ENCODE measurements at places on chromosomes 6 and 20.
A peak's percentile ranks its signal among the peaks of the same experiment; 100 is the strongest.

- no peak for DNase-seq
Measured at GRCh38 chr20:47392721-47393073, 36.2 kb upstream of the ZMYND8 start.

GRCh38 chr20:35463455-35464300 lies 8.3 kb downstream of the CEP250 start:
- DNase-seq = peak; percentile 72

- no peak for DNase-seq
Measured at GRCh38 chr6:121510568-121511177, 75.2 kb downstream of the GJA1 start.

DNA sequence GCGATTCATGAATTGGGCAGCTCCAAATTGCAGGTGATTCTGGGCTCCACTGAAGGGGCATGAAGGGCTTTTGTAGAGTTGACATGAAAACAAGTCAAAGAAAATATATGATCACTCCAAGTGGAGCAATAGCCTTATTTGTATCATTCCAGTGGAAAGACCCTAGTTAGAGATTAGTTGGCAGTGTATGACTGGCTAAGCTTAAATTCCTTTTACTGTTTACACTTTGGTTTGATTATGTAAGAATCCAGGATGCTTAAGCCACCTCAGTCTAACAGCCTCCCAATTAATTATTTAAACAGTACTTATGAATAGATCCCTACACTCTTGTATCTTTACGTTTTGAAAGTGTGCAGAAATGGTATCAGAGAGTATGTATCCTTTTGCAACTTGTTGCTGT lies 712.4 kb downstream of the KIF16B start:
- DNase-seq = no peak

DNA sequence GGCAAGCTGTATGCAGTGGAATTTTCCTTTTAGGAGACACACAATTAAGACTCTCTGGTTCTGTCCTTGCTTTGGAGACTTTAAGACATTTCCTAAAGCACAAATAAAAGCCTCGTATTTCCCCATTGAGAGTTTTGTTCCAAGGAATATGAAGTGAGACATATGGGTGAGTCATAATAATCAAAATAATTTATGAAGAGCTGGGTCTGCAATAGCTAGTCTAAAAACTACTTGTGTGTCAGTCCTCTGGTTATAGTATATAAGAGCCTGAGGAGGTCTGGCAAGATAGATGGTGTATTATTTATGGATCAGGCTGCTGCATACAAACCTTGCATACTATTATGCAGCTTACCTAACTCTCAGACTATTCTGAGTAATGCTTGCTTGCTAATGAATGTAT lies 142.6 kb downstream of the ADGRG6 start:
- no peak for DNase-seq

GRCh38 chr20:49276161-49276960 lies 1.5 kb downstream of the ZNFX1 start:
- DNase-seq = peak; percentile 74

GRCh38 chr20:17995967-17996819 lies 27.4 kb downstream of the MGME1 start:
- DNase-seq = peak; percentile 66

DNA sequence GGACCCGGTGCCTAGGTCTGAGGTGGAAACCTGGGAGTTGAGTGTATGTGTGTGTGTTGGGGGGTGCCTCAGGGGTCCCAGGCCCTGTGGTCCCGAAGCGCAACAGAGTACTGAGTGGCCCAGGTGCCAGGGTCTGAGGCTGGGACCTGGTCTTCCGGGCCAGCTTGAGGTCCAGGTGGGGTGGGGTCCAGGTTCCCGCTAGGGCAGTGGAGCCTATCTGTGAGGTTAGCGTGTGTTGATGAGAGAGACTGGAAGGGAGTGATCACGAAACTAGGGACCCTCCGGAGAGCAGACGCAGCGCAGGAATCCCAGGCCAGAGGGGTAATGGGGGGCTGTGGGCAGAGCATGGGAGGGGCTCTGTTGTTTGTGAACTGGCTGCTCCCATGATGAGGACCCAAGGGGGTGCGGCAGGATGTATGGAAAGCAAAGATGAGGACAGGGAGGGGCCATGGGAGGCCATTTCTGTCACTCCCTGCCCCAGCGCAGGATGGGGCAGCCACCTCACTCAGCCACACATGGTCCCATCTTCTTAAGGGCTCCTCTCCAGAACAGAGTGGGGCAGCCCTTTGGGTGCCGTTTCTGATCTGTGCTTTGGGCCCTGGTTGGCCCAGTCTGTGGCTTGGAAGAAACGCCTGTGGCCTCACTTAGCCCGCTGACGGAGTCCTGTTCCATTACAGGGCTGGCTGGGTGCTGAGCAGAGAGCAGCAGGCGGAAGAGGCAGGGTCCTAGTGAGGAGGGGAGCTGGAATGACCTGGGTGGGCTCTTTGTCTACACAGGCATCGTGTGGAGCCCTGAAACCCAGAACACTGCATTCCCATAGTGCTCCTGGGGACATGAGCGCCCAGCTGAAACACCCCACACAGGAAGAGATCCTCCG lies 872 bp downstream of the HSPA12B start:
- no peak for DNase-seq

All from activated CD4-positive, alpha-beta T cell treated with anti-CD3 and anti-CD28 coated beads, Interleukin-2, Interleukin-6, amounts not matched to agents 100 ng/mL and 50 ng/mL, durations not matched to agents 16 hours and 8 hours (primary cell).